ENCODE measurements at places on chromosomes 11 and 22.

- no peak for DNase-seq
Observed at GRCh38 chr11:64357904-64358535, 942 bp upstream of the RPS6KA4 start.

DNA sequence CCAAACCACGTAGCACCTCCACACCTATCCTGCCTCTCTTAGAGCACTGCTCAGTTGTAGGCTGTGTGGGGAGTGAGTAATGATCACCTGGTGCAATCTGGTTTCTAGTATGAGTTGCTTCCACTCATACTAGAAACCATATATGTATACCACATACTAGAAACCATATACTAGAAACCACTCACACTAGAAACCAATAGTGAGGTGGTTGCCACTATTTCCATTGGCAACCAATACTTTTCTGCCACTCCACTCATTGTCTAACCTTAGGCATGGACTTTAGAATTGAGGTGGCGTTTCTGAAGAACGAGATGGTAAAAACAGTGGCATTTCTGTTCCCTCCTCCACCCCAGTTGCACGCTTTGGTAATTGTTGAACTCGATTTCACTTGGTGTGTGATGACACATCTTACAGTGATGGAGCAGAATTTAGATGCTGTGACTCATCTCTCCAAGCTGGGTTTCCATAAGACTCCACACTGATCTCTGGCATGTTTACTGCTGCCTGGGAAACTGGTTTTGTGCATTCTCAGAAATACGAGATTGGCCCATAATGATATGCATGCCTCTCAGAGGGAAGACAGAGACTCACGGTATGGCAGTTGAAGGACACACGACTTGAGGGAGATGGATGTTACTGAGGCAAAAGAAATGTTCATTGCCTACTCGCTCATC, 82.9 kb downstream of the KIRREL3 start:
- no peak for DNase-seq

DNA sequence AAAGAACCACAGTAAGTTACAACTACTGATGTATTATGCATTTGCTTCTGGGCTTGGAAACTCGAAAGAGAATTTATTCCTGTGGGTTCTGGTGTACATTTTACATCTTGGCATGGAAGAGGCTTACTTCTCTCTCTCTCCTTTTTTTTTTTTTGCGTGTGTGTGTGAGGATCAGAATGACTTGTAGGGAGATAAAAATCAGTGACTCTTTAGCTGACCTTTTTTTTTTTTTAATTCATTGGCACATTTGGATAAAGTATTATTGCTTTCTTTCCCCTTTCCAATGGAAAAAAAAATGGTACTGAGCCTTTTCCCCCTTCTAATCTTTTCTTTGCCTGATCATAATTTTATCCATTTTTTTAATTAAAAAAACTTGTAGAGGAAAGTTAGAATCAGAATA, 43.5 kb downstream of the EXT2 start:
- no peak for DNase-seq

DNA sequence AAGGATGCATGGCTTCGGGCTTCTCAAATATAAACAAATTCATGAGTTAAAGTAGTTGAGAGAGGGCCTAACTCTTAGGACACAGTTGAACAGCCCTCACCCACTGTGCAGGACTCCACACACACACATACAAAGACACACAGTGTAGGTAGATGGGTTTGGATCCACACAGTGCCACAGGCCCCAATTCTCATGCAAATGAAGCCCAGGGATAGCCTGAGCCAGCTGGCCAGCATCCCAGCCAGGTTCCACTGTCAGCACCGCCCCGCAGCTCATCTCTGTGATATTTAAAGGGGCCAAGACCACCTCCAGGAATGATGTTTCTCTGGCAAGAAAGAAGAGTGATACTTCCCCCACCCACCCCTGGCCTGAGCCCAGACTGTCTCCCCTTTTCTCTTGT, 11.7 kb downstream of the SLC35C1 start:
- DNase-seq = no peak

DNA sequence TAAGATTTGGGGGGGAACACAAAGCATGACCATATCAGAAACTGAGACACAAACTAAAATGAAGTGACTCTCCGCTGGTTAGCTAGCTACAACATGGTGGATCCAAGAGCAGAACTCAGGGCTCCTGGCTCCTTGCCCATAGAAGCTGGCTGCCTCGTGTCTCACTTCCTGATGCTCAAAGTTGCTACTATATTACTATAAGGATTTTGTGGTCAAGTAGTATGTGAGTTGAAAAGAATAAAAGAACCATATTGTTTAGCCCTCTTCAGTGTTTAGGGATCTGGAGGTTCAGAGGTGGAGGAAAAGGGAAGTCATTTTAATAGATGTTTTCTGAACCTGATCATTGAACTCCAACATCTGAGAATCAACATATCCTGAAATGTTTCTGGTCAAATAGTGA, 16.9 kb upstream of the SIK2 start:
- DNase-seq = no peak

GRCh38 chr11:110301032-110301431, 4.6 kb upstream of the RDX start:
- no peak for DNase-seq

GRCh38 chr11:117859488-117860112, 16.9 kb downstream of the FXYD6 start:
- DNase-seq = no peak

- no peak for DNase-seq
Observed at GRCh38 chr11:108934289-108934688, 269.4 kb downstream of the DDX10 start.

- no peak for DNase-seq
Observed at GRCh38 chr11:75145972-75146519, 4.9 kb upstream of the SLCO2B1 start.

GRCh38 chr11:101923554-101923953, 7.2 kb upstream of the ANGPTL5 start:
- no peak for DNase-seq

- DNase-seq = no peak
Observed at GRCh38 chr11:96385187-96385586, 4.5 kb downstream of the CCDC82 start.

DNA sequence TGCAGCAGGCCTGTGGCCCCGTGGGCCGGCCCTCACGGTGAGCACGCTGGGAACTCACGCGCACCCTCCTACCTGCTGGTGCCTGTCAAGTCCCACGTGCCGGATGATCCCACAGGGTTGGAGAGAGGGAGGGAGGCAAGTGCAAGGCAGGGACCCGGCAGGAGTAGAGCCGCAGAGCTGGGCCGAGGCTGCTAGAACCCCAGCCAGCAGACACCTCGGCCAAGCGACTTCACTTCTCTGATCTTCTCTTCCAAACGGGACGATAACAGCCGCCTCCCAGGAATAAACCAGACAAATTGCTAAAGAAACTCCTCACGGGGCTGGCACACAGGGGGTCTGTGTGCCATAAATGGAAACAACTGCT, 1232.8 kb downstream of the TBC1D22A start:
- no peak for DNase-seq

DNA sequence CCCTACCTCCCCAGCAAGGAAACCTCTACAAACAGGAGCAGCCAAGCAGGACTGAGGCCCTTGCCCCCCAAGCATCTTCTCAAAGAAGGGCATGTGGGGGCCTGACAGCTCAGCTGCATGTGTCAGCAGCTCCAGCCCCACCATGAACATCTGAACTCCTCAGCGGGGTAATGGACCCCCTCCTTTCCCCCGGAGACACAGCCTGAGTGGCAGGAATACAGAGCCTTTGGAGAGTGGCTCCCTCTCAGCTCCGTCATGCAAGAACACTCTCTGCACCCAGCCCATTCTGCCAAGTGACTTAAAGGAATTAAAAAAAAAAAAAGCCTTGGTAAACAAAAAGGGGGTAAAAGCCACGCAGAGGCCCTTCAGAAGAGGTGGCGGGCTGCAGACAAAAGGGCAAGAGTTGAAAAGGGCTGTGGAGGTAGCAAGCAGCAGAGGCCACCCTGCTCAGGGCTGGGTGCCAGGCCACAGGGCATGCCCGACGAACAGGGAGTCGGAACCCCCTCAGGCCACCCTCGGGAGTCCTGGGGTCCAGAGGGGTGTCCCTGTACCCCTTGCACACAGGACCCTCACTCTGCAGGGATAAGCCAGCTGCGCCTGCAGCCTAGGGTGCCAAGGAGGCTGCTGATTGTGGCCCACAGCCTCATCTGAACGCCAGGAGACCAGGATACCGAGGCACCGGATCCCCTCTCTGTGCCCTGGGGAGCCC, 62.5 kb downstream of the MACROD1 start:
- no peak for DNase-seq

- no peak for DNase-seq
Observed at GRCh38 chr11:97860237-97860636, 1160.5 kb upstream of the CNTN5 start.

DNA sequence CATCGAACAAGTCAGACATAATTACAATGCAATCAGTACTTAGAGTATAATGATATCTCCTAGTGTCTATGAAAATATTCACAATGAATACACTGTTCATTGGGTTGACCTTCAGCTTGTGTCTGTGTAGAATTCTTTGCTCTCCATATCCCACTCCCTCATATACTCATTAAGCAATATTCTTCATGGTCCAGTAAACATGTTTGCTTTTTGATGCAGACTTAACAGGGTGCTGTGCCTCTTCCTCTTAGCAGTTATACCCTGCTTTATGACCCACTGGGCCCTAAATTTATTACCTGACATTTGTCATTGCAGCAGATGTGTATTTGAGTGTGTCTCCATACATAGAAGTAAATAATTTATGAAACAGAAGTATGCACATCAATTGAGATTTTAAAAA, 352.5 kb upstream of the CCDC179 start:
- no peak for DNase-seq

DNA sequence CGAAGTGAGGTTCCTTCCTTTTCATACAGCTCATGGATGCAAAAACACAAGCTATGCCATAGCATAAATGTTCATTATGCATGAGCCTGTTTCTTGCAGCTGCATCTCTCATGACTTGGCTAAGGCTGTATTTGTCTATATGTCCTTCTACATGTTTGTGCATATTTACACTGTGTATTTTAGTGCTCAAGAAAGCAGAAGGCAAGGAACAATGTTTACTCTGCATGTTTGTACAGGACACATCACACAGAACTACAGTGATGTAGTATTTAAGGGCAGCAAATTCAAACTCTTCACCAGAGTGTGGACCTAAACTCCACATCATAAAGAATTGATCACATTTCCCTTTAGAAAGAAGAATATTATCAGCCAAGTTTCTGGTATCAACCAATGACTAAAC, 170.3 kb downstream of the CADM1 start:
- no peak for DNase-seq

DNA sequence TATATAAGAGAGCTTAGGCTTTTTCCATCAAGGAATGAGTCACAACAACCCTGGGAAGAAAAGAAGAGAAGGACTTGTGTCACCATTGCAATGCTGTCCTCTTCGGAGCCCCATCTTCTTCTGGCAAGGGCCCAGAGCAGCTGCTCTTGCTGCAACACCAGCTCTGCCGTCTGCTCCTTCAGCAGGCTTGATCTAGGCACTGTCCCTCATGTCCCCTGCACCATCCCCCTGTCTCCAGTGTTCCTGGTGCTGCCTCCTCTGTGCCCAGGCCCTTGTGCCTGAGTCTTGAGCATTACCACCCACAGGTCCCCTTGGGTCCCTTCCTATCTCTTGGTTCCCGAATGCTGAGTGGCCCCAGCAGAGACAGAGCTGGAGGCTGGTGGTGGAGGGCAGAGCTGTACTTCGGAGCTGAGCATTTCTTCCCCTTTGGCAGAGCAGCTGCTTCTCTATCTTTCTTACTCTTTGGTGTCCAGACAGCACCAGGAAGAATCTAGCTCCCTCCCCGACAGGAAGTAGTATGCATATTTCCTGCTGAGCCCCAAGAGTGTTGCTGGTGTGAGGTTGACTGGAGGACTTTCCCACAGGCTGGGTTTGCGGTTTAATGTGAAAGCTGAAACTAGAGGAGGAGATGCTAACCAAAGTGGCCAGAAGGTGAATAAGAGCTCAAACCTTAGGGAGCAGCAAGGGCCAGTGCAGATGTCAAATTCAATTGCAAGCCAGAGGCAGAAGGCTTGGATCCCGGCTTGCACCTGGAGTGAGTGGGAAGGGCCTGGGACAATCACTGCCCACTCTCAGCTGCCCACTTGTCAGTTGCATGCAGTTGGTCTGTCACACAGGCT, 27.8 kb downstream of the WEE1 start:
- peak; percentile 75 for DNase-seq

DNA sequence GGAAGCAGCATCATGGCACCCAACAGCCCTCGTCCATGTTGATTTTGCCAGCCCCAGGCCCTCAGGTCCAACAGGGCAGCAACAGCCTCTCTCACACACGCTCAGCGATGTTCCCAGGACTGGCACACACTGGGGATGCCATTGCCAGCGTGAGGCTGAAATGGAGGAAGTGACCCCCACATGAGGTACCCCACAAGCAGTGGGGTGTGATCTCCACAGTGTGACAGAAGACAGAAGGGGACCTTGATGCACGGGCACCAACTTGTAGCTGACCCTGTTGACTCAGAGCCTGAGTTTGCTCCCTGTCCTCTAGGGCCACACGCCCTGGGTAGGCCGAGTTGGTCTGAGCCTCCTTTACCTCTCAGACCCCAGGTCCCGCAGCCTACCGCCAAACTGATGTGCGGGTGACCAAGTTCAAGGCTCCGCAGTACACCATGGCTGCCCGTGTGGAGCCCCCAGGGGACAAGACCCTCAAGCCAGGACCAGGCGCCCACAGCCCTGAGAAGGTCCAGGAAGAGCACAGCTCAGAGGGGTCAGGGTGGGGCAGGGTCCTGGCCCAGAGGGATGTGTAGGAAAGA, 6.2 kb downstream of the SCGB1C1 start:
- DNase-seq = peak; percentile 19

- no peak for DNase-seq
Observed at GRCh38 chr11:130808541-130808940, 107.7 kb downstream of the SNX19 start.

- no peak for DNase-seq
Observed at GRCh38 chr11:62372871-62373270, 35.6 kb downstream of the ASRGL1 start.

DNA sequence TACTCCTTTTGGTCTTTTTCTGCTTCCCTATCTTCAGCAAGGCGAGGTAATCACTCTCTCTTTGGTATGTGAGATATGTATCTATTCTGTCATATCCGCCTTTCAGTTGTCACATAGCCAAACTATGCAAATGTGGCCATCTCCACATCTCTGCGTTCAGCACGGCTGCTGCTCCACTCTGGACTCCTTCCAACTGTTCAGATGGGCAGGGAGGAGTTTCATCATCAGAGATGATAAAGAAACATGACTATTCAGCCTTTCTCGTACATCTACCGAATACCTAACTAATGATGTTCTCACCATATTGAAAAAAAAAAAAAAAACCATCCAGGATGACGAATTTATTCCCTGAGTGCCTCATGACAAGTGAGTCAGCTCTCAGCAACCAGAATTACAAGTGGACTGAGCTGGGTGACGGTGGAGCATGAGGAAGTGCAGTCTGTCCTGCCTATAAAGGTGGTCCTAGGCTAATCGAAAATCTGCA, 899.6 kb downstream of the OPCML start:
- DNase-seq = no peak

DNA sequence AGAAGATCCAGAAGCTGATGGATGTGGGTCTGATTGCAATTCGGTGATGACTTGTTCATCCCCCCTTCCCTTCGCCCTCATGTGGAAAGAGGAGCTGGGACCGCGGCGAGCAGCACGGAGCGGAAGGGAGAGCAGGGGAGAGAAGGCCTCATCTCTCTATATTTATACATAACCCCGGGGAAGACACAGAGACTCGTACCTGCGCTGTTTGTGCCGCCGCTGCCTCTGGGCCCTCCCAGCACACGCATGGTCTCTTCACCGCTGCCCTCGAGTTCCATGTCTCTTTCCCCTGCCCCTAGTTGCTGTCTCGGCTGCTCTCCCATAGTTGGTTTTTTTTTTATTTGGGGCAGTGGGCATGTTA, 2.5 kb upstream of the FERMT3 start:
- DNase-seq = no peak

GRCh38 chr11:43376594-43376993, 17.9 kb downstream of the TTC17 start:
- no peak for DNase-seq

GRCh38 chr11:24587635-24588034, 90.8 kb downstream of the LUZP2 start:
- no peak for DNase-seq

All from femur (tissue), 1 donor.